ENCODE measurements at places on chromosomes 1 and 21. TPM values are rescaled to one million over a fixed set of nuclear protein-coding genes. Genes with fewer than 3 reads are reported as not detected.

Gene PPM1J
- total RNA-seq: 0.20 TPM

Gene ADAM15
- total RNA-seq: 30.3 TPM

Gene DCST2
- total RNA-seq: 0.94 TPM

Gene A3GALT2
- total RNA-seq: not detected

Gene DTL
- total RNA-seq: 0.72 TPM

DNA sequence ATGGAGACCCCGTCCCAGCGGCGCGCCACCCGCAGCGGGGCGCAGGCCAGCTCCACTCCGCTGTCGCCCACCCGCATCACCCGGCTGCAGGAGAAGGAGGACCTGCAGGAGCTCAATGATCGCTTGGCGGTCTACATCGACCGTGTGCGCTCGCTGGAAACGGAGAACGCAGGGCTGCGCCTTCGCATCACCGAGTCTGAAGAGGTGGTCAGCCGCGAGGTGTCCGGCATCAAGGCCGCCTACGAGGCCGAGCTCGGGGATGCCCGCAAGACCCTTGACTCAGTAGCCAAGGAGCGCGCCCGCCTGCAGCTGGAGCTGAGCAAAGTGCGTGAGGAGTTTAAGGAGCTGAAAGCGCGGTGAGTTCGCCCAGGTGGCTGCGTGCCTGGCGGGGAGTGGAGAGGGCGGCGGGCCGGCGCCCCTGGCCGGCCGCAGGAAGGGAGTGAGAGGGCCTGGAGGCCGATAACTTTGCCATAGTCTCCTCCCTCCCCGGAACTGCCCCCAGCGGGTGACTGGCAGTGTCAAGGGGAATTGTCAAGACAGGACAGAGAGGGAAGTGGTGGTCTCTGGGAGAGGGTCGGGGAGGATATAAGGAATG lies 505 bp downstream of the LMNA start:
- H3K4me1 ChIP-seq: peaks cover 37% of the 10 kb centered on the region
- peaks cover 5% of the 10 kb centered on the region for H3K36me3 ChIP-seq
- peak overlapping the region; percentile 93 for H3K4me3 ChIP-seq
- DNase-seq: no peak
- peak overlapping the region; percentile 100 for H3K27ac ChIP-seq
- H3K27me3 ChIP-seq: no peaks in the 10 kb centered on the region

DNA sequence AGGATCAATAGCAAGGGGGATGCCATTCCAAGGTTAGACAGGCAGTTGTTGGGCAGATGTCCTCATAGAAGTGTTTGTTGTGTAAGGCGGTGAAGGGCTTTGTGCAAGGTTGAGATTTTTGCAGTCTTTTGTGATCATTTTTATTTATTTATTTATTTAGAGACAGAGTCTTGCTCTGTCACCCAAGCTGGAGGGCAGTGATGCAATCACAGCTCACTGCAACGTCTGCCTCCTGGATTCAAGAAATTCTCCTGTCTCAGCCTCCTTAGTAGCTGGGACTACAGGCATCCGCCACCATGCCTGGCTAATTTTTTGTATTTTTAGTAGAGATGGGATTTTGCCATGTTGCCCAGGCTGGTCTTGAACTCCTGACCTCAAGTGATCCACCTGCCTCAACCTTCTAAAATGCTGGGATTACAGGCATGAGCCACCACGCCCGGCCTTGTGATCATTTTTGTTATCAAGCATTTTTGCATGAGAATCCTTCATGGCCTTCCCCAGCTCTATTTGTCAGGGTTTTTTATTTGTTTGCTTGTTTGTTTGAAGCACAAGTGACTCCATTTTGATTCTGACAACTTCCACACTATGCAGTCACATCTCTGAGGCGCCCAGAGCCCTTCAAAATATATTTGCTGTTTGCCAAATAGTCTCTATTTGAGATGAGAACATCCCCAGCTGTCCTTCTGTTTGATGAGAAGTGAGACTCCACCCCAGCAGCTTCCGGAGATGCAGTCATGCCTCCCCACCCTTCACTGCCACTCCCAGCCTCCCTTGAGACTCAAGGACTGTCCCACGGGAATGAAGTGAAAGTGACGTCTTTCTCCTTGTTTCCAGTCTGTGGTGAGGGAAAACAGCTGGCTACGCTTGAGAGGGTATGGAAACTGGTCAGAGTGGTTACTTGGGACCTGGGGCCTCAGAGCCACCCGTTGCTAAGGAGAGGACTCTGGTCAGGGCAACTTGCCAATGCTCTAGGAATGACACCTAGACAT lies 38.0 kb downstream of the TMEM50B start:
- H3K4me3 ChIP-seq: no peak overlapping the region
- no peaks in the 10 kb centered on the region for H3K27me3 ChIP-seq
- peaks cover 4% of the 10 kb centered on the region for H3K4me1 ChIP-seq
- no peak for DNase-seq
- peaks cover 3% of the 10 kb centered on the region for H3K36me3 ChIP-seq
- H3K27ac ChIP-seq: peak overlapping the region; percentile 56

- no peak for DNase-seq
- H3K4me3 ChIP-seq: no peak overlapping the region
- H3K4me1 ChIP-seq: no peaks in the 10 kb centered on the region
- peaks cover 5% of the 10 kb centered on the region for H3K27me3 ChIP-seq
These were observed 267.6 kb downstream of the GPATCH2 start for GRCh38 chr1:217363319-217363718.

DNA sequence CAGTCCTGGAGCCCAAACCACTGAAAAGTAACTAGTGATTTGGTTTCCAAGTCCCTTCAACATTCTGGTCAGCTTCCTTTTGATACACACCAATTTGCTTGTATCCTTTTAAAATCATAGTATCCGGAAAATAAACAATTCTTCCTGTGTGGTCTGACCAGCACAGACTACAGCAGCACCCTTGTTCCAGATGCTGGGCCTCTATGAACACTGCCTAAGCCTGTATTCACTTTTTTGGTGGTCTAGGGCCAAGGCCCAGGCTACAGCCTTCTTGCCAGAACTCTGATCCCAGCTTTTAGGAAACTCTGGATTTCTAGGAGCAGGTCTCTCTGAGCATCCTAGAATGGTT lies 801 bp upstream of the DDAH1 start:
- H3K27me3 ChIP-seq: peaks cover 62% of the 10 kb centered on the region
- peaks cover 2% of the 10 kb centered on the region for H3K36me3 ChIP-seq
- peak overlapping the region; percentile 28 for H3K4me3 ChIP-seq
- no peaks in the 10 kb centered on the region for H3K4me1 ChIP-seq
- H3K27ac ChIP-seq: no peak overlapping the region

GRCh38 chr1:185694081-185694480 lies 40.1 kb upstream of the HMCN1 start:
- peaks cover 35% of the 10 kb centered on the region for H3K27me3 ChIP-seq
- peaks cover 10% of the 10 kb centered on the region for H3K36me3 ChIP-seq
- H3K27ac ChIP-seq: peak overlapping the region; percentile 96
- H3K4me3 ChIP-seq: peak overlapping the region; percentile 82

GRCh38 chr1:67590329-67590728 lies 94.7 kb upstream of the GADD45A start:
- peaks cover 3% of the 10 kb centered on the region for H3K36me3 ChIP-seq
- DNase-seq: no peak
- H3K27ac ChIP-seq: no peak overlapping the region
- no peak overlapping the region for H3K4me3 ChIP-seq
- H3K27me3 ChIP-seq: peaks cover 19% of the 10 kb centered on the region

- peak overlapping the region; percentile 76 for H3K4me3 ChIP-seq
- H3K4me1 ChIP-seq: peaks cover 26% of the 10 kb centered on the region
- H3K27ac ChIP-seq: peak overlapping the region; percentile 68
- no peak for DNase-seq
These were observed 15.3 kb downstream of the UCK2 start for GRCh38 chr1:165842671-165843129.

DNA sequence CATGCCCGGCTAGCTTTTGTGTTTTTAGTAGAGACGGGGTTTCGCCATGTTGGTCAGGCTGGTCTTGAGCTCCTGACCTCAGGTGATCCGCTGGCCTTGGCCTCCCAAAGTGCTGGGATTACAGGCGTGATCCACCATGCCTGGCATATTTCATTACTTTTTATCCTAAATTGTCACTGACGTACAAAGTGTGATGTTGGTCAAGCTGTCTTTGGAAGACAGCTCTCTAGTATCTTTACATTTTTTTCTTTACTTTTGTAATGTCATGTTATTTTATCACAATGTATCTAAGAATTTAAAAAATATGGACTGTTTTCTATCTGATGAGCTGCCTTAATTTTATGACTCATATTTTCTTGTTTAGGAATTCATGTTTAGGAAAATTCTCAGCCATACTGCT lies 72.2 kb downstream of the SPATA17 start:
- H3K36me3 ChIP-seq: no peaks in the 10 kb centered on the region
- DNase-seq: no peak
- H3K4me3 ChIP-seq: no peak overlapping the region

DNA sequence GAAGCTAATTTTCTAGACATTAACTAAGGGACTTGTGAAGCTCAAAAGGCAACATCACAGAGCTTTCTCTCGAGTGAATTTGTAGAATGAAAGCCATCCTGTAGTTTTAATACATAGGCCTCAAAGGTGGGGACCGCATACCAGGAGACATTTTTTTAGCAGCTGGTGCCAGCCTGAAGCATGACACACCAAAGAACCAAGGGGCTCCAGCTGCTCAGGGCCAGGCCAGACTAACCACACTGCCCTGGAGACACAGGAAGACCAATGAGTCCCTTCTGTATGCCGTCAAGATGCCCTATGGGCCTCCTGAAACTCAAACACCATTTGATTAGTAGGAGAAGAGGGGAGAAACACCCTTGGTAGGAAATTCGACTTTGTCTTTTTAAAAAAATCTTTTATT lies 113.9 kb upstream of the CACNA1E start:
- no peak overlapping the region for H3K27ac ChIP-seq
- peaks cover under 1% of the 10 kb centered on the region for H3K4me1 ChIP-seq
- H3K27me3 ChIP-seq: no peaks in the 10 kb centered on the region
- peaks cover 2% of the 10 kb centered on the region for H3K36me3 ChIP-seq
- H3K4me3 ChIP-seq: no peak overlapping the region
